AG10803 (cell line): ENCODE measurements at places on chromosomes 3 and 15.
A peak's percentile ranks its signal among the peaks of the same experiment; 100 is the strongest.

- peak; percentile 42 for DNase-seq
Observed at GRCh38 chr3:130709671-130710070, 37.0 kb downstream of the PIK3R4 start.

DNA sequence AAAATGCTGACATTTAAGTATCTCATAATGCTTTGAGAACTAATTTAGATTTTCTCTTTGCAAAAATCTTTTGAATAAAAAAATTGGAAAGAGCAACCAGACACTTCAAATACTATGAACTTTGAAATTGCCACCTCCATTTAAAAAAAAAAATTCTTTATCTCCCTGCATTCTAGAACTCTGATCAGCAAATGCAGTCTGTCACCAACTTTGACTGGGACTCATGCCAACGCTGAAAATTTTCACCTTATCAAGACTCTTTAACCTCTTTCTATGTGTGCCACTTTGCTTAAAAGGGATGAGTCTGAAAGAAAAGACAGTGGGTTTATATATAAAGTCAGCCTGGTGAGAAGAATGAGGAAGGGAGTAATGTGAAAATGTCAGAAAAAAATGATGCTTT lies 191.2 kb upstream of the ARPP21 start:
- DNase-seq: no peak

GRCh38 chr3:67592057-67592456 lies 62.4 kb downstream of the SUCLG2 start:
- no peak for DNase-seq

DNA sequence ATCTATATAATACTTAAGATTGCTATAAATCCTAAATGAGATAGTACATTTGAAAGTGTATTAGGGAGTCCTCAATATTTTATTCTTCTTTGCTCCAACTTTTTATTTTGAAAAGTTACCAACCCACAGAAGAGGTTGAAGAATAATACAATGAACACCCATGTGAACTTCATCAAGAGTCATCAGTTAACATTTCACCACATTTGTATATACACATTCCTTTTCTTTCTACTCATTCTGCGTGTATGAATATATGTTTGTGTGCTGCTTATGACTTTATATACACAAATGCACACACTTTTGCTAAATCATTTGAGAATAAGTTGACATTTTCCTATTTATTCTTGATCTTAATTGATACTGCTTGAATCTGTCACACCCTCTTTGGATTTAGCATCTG lies 193.3 kb upstream of the CGNL1 start:
- DNase-seq: no peak

GRCh38 chr3:170480111-170480510 lies 61.4 kb downstream of the CLDN11 start:
- no peak for DNase-seq
